ENCODE measurements at places on chromosomes 11 and 22.

GRCh38 chr11:95093548-95093947 is 3.9 kb downstream of the ENDOD1 start:
- DNase-seq, result no peak

DNA sequence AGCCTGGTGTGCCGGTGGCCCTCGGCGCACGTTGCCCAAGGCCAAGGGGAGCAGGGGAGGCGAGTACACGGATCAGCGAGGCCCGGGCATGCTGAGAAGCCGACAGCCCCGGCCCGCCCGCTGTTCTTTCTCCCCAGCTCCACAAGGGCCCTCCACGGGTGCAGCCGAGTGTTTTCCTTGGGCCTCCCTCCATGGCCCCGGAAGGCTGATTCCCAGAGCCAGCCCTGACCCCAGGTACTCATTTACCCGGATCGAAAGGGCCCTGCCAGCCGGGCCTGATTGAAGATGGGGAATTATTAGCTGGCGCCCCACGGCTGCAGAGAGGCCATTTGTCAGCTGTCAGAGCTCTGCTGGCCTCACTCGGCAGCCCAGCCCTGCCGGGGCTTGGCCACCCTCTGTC is 53.1 kb downstream of the WNT7B start:
- no peak for DNase-seq

GRCh38 chr11:44618561-44619425 is 53.3 kb downstream of the CD82 start:
- peak; percentile 1 for DNase-seq

DNA sequence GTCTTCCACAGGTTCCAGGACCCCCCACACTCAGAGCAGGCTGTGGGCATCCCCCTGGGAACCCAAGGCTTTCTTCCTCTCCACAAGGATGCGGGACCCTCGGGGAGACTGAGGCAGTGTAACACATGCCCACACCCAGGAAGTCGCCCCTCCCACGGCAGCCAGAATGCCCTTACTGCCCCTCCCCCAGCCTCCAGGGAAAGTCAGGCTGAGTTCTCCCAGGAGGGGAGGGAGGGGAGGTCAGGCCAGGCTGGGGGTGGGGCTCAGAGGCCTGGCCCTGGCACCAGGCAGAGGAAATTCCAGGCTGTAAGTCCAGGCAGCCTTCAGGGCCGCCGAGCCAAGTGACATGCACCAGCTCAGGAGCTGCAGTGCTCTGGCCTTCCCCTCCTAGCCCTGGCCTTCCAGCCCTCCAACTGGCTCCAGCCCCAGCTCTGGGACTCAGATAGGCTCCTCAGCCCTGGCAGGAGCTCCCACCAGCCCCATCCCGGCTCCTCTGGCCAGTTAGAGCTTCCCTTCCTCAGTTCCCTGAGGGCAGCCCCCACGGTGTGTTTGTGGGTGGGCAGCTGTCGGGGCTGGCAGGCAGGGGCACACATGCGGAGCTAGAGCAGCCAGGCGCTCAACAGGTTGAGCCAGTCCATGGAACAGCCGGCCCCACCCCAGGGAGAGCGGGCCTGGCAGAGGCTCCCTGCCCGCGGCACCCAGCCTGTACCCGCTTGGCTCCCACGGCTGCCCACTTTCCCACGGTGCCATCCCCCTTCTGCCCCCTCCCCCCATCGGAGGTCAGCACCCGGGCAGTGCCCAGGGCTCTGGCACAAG is 3.6 kb downstream of the BCL9L start:
- peak; percentile 68 for DNase-seq

GRCh38 chr11:87295237-87295636 is 257.5 kb downstream of the TMEM135 start:
- no peak for DNase-seq

DNA sequence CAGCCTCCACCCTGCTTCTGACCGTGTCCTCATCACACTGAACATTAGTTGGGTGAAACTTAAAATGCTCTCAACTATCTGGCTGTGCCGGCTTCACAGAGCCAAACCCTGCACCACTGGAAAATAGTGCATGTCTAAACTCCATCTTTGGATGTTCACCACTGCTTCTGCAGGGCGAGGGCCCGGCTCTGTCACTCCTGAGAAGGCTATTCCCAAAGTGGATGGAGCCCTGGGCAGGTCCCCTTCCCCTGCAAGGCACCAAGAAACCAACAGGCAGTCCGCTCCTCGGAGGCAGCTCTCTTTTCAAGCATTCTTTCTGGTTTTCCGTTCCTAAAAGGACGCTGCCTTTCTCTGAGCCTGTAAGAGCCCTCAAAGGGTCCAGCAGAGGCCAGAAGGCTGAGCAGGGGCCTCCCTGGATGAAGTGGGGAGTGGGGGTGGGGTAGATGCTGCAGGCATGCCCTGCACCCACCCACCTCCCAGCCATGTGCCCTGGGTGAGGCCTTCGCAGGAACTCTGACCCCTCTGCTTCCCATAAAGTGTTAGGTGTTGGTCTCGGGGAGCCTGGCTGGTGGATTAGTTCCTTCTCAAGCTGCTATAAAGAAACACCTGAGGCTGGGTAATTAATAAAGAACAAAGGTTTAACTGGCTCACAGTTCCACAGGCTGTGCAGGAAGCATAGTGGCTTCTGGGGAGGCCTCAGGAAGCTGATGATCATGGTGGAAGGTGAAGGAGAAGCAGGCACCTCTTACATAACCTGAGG is 23.3 kb downstream of the LINC01488 start:
- no peak for DNase-seq

DNA sequence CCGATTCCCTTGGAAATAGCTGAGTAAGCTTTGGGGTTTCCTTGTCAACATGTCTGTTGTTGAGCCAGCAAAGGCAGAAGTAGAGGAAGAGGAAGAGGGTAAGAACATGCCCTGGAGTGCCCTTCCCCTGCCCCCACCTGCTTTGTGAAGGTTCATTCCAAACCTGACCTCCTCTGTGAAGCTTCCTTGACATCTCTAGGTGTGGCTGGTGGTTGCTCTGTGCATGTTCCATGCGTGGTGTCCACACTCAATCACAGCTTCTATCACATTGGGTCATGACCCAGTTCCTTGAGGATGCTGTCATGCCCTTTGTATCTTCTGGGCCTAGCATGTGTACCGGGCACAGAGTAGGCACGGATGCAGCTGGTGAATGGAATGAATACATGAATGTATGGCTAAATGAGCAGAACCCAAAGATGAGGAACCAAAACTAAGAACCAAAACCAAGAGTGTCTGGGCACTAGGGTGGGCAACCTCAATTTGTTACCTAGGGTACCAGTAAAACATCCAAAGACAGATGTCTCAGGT is 23.7 kb upstream of the FXYD6 start:
- no peak for DNase-seq

DNA sequence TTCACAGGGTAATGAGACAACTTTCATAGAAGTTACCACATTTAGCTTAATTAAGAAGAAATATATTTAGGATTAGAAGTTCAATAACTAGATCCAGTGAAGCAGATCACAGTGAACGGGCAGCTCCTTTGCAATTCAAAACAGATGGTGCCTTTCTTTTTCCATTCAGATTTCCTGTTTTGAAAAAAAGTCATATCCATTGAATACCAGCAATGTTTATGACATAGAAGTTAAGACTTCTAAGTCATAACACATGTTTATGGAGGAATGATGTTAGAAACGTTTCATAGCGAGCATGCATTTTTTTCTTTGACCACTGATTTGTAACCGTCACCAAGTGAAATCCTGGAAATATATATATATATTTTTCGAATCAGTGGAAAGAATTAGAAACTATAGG is 24.7 kb downstream of the LUZP2 start:
- no peak for DNase-seq

DNA sequence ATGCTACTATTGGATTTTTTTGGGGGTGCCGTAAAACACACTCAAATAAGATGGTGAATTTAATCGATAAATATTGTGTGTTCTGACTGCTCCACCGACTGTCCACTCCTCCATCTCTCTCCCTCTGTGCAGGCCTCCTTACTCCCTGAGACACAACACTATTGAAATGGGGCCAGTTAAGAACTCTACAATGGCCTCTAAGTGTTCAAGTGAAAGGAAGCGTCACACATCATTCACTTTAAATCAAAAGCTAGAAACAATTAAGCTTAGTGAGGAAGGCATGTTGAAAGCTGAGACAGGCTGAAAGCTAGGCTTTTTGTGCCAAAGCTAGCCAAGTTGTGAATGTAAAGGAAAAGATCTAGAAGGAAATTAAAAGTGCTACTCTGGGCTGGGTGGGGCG is 156.7 kb downstream of the CTTN start:
- DNase-seq, result no peak

GRCh38 chr11:1746956-1747752 is 3.2 kb downstream of the IFITM10 start:
- no peak for DNase-seq

GRCh38 chr11:128421577-128422330 is 165.6 kb downstream of the ETS1 start:
- no peak for DNase-seq

GRCh38 chr22:25208743-25209505 is 9.3 kb downstream of the CRYBB3 start:
- no peak for DNase-seq

GRCh38 chr11:30107899-30108298 is 91.1 kb upstream of the KCNA4 start:
- DNase-seq, result no peak

DNA sequence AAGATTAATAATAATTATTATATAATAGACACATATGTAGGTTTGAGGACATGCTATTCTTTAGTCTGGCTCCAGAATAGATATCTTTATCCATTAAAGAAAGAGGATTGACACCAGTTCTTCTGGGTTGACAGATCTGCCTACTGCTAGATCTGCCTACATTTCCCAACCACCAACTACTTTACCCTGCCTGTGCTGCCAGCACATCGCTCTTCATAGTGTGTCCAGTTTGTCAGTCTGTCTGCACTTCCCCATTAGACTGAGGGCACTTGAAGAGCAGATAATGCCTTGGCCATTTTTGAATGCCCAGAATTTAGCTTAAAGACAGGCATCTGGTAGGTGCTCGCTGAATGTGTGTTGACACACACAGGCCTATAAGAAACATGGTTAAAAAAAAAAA is 910.1 kb upstream of the FAT3 start:
- no peak for DNase-seq

- no peak for DNase-seq
Measured at GRCh38 chr11:62687508-62688396, 1.6 kb downstream of the LRRN4CL start.

DNA sequence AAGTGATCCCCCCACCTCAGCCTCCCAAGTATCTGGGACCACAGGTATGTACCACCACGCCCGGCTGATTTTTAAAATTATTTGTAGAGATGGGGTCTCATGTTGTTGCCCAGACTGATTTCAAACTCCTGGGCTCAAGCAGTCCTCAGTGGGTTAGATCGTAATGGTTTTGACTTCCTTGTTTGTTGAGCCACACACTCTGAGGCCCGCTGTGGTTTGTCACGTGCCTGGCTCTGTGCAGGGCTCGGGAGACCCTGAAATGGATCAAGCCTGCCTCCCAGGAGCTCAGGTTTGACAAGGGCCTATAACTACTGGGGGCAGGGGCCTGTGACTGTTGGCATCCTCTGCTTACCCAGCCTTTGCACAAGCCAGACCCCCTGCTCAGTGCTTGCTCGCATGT is 68.1 kb downstream of the MPPED1 start:
- DNase-seq, result no peak

DNA sequence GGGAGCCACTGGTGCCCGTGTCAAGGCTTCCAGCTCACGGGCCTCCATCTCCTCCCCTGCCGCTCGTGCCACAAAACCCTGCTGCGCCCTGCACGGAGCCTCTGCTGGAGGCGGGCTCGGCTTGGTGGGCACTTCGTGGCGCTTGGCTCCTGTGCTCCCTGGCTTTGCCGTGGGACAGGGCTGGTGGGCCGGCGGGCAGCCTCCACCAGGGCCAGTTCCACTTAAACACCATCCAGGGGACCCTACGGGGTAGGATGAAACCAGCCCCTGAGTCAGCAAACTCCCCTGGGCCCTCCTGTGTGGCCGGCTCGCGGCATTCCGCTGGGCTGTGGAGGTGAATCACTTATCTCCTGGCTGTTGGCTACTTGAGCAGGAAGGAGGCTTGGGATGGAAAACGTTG is 1304.6 kb downstream of the BRD1 start:
- no peak for DNase-seq

DNA sequence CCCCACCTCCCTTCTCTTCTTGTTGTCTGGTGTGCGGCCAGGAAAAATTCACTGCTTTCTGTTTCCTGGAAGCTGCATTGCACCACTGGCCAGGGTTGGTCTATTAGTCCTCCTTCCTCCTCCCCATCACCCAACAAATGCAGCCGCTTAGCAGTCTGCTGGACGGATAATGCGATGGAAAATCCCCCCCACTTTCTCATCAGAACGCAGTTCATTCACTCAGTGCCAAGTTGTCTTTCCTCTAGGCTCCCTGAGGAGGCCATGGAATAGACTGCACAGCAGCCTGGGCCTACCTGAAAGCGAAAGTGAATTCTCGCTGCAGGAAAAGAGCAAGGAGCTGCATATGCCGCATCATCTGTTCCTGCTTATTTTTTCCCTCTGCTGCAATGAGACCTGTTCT is 513.6 kb downstream of the METTL15 start:
- no peak for DNase-seq

DNA sequence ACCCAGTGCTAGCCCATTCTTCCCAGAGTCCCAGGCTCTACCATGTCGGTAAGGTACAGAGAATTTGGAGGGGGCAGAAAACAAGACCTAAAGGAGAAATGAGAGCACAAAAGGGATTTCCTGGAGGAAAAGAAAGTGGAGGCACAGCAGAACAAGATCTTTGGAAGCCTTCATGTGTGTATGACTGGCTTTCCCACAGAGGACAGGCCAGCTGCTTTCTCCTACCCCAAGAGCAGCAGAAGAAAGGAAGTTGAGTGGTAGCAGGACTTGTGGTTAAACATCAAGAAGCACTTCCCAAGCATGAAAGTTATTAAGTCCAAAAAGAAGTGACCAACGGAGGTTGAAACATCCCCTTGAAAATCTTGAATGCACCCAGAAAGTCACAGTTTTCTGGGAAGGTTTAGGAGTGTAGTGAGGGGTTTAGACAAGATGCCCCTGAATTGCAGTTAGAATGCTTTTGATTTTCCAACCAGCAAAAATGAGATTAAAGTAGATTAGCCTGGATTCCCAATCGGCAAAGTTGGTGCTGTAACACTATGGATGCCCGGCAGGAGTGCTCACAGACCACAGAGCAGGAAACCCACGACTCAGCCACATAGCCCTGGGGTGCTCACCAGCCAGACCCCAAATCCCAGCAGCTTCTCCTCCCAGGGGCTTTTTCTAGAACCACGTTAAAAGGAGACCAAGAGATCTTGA is 608 bp downstream of the TMPRSS13 start:
- no peak for DNase-seq

DNA sequence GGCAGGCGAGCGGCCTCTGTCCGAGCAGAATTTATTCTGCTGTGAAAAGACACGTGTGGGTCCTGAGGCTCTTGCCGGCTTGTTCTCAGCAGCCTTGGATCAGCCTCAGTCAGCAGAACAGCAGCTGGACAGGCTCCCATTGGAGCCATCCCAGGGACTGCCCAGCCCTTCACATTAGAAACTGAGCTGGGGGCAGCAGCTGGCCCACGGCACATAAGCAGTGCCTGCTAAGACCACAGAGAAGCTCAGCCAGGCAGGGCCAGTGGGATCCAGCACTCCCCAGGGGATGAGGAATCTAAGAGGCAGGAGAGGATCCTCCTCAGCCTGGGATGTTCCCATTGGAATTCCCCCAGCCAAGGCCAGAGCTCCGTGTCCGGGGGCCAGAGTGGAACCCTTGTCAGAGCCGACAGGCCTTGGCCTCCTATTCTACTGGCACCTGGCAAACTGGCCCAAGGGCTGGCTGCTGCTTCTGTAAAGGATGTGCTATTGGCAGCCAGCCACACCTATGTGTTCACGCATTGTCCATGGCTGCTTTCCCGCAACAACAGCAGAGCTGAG is 18.2 kb downstream of the RTN4R start:
- no peak for DNase-seq

GRCh38 chr22:41254230-41254629 is 13.5 kb upstream of the CHADL start:
- no peak for DNase-seq

GRCh38 chr11:47233989-47234668 is 14.5 kb downstream of the ACP2 start:
- no peak for DNase-seq

All from thoracic aorta (tissue), 2 donors.